CD8-positive, alpha-beta T cell (primary cell): ENCODE measurements at places on chromosomes 5 and 9.

DNA sequence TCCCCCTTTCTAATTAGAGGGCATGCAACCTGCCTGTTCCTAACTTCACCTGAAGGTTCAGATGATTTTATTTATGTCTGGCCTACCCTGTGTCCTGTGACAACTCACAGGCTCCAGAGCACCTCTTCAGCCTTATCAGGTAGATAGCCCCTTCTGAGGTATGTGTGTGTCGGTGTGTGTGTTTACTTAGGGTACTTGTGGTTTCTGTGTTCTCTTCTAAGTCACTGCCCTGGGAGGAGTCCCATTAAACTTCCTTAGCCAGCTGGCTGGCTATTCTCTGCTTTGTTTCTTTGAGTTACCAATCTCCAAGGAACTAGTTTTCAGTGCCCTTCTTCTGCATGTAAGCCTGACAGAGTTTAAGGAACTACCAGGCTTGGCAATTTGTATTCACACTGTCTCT is 74.9 kb downstream of the UNC13B start:
- DNase-seq, result no peak

DNA sequence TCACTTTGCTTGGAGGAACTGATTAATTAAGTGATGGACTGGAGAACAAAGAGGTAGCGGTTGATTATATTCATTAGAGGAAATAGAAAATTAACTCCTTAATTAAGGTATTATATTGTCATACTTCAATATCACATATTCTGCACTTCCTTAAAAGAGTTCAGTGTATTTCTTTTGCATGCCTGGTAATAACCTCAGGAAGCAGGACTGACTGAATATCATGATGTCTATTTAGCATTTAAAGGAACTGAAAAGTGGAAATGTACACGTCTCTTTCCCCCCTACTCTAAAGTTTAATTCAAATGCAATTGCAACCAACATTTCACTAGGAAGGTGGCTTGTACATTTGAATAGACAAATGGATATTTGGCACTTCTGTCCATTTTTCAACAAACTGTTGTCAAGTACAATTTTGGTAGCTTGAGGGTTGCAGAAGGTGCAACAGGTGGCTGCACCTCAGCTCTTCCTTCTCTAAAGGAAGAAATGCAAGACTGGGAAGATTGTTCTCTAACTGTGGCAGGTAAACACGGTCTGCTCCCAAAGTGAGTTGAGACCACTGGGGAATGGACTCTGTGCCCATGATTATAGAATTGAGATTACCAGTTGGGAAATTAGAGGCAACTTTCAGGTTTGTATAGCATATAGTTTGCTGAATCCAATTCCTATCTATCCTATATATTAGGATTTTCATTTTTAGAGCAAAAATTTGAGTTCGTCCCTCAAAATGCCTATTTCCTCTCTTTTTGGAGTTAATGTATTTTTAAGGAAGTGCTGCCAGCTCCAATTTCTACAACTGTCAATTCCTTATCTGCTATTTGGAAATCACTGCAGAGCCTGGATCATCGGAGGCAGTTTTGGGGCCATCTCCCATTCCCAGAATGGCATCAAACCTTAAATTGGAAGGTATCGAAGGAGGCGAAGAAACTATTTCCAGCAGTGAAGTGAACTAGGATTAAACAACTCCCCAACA is 98.9 kb upstream of the TAF11L2 start:
- no peak for DNase-seq

- no peak for DNase-seq
Observed at GRCh38 chr5:142684508-142685041, 1.3 kb downstream of the FGF1 start.

- DNase-seq, result no peak
Observed at GRCh38 chr9:76419782-76420380, 25.7 kb upstream of the RFK start.

DNA sequence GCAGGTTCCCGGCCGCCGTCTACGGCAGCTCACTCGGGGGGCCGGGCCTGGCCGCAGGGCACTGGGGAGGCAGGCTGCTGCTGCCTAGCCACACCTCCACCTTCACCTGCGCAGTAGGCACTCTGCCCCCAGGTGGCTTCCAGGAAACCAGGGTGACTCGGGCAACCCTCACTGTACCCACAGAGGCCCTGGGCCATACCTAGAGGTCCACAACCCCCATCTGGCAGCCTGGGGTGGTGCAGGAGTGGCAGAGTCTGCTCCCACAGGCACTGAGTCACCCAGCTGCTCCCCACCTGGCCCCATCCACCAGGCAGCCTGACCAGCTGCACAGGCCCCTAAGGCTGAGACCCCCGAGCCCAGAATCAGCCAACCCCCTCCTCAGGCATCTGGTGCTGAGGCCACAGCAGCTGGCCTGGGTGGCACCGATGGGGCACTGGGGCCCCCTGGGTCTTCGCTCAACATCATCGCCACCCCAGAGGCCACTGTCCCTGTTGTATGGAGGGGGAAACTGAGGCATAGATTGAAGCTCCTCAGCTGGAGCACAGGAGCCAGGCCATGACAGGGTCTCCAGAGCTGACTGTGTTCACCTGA is 70.2 kb downstream of the KCNT1 start:
- no peak for DNase-seq

- no peak for DNase-seq
Observed at GRCh38 chr5:6518298-6519057, 69.8 kb downstream of the UBE2QL1 start.

DNA sequence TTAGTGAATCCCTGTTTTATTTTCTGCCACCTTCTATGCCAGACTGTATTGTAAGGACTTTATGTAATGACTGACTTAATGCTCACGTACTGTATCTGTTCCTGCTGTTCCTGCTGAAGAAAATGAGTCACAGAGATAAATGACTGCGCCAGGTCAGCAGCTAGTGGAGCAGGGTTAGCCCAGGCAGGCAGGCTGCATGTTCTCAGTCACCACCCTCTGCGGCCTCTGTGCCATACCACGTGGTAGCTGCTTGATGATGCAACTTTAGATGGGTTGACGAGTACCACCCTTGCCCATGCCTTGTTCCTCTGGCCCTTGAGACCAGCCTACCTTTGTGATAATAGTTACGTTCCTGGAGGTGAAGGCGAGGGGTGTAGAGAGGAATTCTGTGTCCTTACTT is 161.9 kb downstream of the TRIO start:
- no peak for DNase-seq

DNA sequence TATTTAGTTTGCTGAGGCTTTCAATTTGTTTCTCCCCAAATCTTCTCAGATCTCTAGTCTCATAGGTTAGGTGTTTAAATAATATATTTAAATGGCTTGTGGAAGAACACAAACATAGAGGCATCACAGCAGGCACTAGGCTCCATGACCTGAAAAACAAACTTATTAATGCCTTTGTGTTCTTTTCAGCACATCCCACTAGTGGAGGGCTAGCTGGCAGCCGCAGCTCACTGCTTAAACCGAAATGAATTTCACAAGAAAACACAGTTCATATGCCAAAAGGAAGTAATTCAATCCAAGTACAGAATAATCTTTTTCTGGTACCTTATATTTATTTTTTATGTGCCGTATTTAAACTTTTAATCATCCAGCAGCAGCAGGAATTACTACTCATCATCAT is 382.5 kb downstream of the PLK2 start:
- no peak for DNase-seq

DNA sequence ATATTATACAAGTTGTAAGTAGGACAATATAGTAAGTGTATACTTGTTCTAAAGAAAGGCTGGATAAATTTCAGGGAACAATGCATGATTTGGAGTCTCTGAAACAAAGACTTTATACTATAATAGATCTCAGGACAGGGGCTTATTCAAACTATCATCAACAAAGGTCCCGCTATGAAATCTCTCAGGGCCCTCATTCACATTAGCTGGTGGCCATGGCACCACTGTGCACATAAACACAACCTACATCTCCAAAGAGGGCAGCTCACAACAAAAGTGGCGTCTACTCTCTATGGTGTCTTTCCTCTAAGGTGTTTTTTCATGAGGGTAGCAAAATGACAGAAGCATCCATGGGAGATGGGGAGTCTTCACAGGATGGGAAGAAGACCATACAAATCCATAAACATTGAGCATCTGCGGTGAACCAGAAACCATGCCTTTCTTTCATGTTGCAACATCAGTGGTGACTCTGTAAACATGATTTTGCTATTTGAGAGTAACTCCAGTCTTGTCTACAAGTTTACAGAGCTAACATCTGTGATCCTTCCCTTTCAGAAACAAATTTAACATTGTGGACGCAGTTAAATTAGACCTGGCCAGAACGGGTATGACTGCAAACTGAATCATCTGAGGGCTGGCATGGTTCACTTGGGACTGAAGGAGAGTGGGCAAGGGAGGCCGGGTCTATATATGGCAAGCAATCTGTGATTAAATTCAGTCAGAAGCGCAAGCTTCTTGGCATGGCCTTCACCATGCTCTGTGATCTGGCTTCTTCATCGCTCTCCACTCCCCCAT is 5.5 kb downstream of the TTLL11 start:
- DNase-seq, result no peak

GRCh38 chr5:139453683-139454567 is 8.6 kb downstream of the ECSCR start:
- peak; percentile 41 for DNase-seq

DNA sequence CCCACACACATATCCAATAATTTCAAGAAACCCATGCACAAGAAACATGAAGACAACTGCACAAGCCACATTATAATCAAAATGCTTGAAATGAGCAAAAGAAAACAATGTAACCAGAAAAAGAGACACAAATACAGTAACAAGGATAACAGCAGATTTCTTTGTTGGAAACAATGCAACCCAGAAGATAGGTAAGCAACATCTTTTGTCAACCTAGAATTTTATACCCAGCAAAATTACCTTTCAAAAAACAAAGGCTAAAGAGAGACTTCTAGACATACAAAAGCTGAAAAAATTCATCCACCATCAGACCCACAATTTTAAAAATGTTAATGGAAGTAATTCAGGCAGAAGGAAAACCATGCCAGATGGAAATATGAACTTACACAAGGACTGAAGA is 5.0 kb upstream of the COL23A1 start:
- DNase-seq, result no peak

- no peak for DNase-seq
Observed at GRCh38 chr5:2201011-2201410, 318.3 kb upstream of the IRX4 start.

GRCh38 chr5:84292788-84293653 is 91.7 kb downstream of the EDIL3 start:
- DNase-seq, result no peak

DNA sequence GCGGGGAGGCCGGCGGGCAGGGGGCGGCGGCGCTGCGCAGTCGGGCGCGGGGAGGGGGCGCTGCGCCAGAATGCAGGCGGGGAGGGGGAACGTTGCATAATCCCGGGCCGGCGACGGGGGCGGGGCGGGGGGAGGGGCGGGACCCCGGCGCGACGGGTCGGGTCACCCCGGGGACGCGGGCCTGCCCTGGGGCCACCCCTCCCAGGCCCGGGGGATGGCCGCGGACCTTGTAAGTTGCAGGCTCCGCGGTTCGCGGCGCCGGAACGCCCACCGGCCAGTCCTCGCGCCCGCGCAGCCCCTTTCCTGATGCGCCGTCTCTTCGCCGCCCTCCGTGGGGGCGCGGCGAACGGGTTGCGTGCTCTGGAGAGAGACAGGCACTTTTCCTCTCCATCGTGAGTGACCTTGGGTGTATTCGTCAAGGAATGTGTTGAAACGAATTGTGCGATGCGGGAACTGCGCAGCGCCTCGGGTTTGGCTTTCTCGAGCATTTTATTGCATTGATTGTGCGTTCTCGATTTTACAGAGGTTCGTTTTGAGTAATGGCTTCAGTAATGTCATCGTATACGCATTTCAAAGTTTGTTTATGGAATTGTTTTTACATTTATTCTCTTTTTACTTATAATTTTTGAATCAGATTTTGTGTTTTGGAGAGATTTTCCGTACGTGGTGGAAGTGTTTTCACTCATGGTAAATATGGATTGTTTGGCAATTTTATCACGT is 802 bp downstream of the SPIN1 start:
- DNase-seq, result peak; percentile 1

DNA sequence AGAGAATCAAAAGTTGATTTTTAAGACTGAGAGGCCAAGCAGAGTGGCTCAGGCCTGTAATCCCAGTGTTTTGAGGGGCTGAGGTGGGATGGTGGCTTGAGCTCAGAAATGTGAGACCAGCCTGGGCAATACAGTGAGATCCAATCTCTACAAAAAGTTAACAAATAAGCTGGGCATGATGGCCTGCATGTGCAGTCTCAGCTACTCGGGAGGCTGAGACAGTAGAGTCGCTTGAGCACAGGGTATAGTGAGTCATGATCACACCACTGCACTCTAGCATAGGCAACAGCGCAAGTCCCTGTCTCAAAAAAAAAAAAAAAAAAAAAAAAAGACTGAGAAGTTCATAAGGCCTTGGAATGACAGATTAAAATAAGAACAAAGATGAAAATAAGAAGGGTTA is 177.2 kb downstream of the TMEM232 start:
- no peak for DNase-seq

DNA sequence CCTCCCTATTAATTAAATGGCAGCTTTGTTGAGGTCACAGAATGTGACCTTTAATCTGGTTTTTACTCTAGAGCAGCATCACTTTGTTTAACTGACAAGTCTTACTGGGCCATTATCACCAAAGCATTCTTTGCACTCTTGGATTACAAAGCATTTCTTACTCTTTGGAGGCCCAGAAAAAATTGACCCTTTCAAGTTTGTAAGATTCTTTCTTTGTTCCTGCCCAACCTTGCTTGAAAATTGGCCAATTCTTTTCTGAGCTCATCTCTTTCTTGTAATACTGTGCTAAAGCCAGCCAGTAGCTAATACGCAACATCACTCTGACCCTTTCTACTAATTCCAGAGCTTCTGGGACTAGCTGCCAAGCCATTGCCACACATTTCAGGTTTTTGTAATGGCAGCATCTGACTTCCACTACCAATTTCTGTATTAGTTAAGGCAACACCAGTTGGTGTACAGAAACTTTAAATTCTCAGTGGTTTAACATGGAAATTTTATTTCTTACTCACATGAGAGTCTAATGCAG is 131.6 kb downstream of the PRDM6 start:
- DNase-seq, result no peak

GRCh38 chr9:34603610-34604231 is 8.2 kb downstream of the RPP25L start:
- peak; percentile 87 for DNase-seq

GRCh38 chr9:126743041-126743440 is 61.8 kb upstream of the ZBTB43 start:
- DNase-seq, result no peak

GRCh38 chr5:124702525-124702924 is 43.9 kb downstream of the ZNF608 start:
- DNase-seq, result no peak

- no peak for DNase-seq
Observed at GRCh38 chr5:133714161-133714915, 102.0 kb upstream of the FSTL4 start.

DNA sequence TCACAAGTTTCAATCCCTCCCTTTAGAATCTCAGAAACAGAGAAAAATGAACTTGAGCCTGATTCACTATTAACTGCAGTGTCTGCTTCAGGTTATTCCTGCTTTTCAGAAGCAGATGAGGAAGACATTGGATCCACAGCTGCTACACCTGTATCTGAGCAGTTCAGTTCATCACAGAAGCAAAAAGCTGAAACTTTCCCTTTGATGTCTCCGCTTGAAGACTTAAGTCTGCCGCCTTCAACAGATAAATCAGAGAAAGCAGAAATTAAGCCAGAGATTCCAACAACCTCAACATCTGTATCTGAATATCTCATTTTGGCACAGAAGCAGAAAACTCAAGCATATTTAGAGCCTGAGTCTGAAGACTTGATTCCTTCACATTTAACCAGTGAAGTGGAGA is 42.1 kb downstream of the CMYA5 start:
- DNase-seq, result no peak
